ENCODE measurements at places on chromosomes 12 and 14. TPM values are rescaled to one million over a fixed set of nuclear protein-coding genes. Genes with fewer than 3 reads are reported as not detected.
A peak's percentile ranks its signal among the peaks of the same experiment; 100 is the strongest.

Gene OASL
- 19.3 TPM for total RNA-seq

Gene SLC48A1
- total RNA-seq, result 23.2 TPM

- DNase-seq, result no peak
- H3K36me3 ChIP-seq, result no peaks in the 10 kb centered on the region
- no peaks in the 10 kb centered on the region for H3K4me1 ChIP-seq
- H3K4me3 ChIP-seq, result no peak overlapping the region
- H3K27me3 ChIP-seq, result no peaks in the 10 kb centered on the region
Measured at GRCh38 chr14:41799817-41800216, 193.1 kb downstream of the LRFN5 start.

DNA sequence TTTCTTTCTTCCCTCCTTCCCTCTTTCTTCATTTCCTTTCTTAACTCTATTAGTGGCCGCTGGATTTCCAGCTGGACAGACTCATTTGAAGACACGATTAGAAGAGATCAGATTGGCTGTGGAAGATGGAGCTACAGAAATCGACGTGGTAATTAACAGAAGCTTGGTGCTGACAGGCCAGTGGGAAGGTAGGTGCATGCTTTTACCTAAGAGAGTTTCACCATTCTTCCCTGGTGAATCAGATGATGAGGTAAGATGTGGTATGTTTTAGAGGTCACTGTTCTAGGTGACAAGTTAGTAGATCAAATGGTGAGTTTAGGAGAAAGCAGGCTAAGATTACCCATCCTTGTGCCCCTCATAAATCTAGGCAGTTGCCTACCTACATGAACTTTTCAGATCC is 51.6 kb downstream of the DERA start:
- no peak overlapping the region for H3K27ac ChIP-seq
- no peak for DNase-seq
- no peaks in the 10 kb centered on the region for H3K27me3 ChIP-seq
- H3K4me3 ChIP-seq, result no peak overlapping the region
- H3K36me3 ChIP-seq, result peaks cover 88% of the 10 kb centered on the region

DNA sequence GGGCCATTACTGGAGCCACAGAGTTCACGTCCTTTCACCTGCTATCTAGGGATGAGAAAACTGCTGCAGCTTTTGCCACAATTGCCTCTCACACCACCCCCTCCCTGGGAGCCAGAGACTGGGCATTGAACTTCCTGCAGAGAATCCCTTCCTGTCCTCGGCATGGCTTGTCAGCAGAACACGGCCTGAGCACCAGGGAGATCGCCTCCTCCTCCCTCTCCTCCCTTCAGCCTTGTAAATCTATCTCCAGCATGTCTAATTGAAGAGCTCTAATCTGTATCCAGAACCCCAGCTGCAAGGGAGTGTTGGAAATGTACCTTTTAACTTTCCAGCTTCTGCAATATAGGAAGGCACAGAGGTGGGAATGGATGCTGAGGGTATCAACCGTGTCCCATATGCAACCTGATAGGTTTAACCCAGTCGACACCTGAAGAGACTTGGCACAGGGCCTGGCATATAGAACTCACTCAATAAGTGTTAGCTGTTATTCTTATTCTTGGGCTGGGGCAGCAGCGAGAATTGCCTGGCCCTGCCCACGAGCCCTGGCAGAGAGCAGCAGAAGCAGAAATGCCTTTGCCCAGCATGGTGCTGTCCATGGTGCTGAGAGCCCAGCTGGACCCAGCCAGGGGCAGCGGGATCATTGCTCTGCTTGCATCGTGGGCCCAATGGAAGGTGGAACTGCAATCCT is 26.8 kb downstream of the TMEM63C start:
- H3K27ac ChIP-seq, result no peak overlapping the region
- H3K27me3 ChIP-seq, result peaks cover 27% of the 10 kb centered on the region
- DNase-seq, result peak; percentile 69
- no peaks in the 10 kb centered on the region for H3K4me1 ChIP-seq
- no peaks in the 10 kb centered on the region for H3K36me3 ChIP-seq
- no peak overlapping the region for H3K4me3 ChIP-seq

GRCh38 chr14:104888489-104889374 is 23.7 kb downstream of the CEP170B start:
- peaks cover 58% of the 10 kb centered on the region for H3K36me3 ChIP-seq
- no peak overlapping the region for H3K27ac ChIP-seq
- peak; percentile 2 for DNase-seq
- H3K4me3 ChIP-seq, result no peak overlapping the region
- H3K4me1 ChIP-seq, result no peaks in the 10 kb centered on the region

Gene FOXA1
- 20.6 TPM for total RNA-seq

Gene KRT85
- total RNA-seq, result not detected

Gene MYH7
- total RNA-seq, result not detected

- H3K4me1 ChIP-seq, result no peaks in the 10 kb centered on the region
- no peak for DNase-seq
- no peaks in the 10 kb centered on the region for H3K27me3 ChIP-seq
Measured at GRCh38 chr14:99440278-99440677, 40.4 kb downstream of the SETD3 start.

DNA sequence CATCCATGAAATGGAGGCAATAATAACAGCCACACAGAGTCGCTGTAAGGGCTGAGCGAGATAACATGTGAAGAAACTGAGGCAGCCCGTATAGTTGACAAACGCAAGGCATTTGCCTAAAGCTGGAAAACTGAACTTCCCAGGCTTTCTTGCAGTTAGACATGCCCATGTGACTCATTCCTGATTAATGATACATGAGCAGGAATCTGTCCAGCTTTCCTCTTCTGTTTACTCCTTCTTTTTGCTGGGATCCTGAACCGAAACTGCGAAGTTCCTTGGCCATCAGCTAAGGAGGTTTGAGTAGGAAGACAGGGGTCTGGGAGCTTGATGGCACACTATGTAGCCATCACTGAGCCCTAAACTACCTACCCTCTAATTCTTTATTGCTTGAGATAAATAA is 52.2 kb downstream of the ST8SIA1 start:
- H3K27me3 ChIP-seq, result no peaks in the 10 kb centered on the region
- H3K4me1 ChIP-seq, result no peaks in the 10 kb centered on the region
- peak; percentile 73 for DNase-seq
- H3K27ac ChIP-seq, result peak overlapping the region; percentile 51
- no peak overlapping the region for H3K4me3 ChIP-seq

DNA sequence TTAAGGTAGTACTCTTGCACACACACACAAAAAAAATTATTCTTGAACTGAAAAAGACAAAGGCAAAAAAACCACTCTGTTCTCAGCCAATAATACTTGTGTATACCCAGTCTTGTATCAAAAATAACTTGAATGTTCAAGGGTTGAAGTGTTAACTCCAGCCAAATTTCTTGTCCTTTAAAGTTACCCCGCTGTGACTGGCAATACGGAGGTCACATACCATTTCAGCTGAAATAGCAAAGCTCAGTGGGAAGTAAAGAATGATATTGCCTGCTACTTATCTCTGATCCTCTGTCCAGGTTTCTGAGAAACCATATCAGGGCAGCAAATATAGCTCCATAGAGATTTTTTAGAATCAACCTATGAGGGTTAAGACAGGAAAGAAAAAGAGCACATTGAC is 167.4 kb downstream of the C12orf50 start:
- no peak for DNase-seq
- H3K36me3 ChIP-seq, result no peaks in the 10 kb centered on the region
- no peaks in the 10 kb centered on the region for H3K27me3 ChIP-seq
- H3K4me3 ChIP-seq, result no peak overlapping the region
- H3K4me1 ChIP-seq, result no peaks in the 10 kb centered on the region
- H3K27ac ChIP-seq, result no peak overlapping the region

DNA sequence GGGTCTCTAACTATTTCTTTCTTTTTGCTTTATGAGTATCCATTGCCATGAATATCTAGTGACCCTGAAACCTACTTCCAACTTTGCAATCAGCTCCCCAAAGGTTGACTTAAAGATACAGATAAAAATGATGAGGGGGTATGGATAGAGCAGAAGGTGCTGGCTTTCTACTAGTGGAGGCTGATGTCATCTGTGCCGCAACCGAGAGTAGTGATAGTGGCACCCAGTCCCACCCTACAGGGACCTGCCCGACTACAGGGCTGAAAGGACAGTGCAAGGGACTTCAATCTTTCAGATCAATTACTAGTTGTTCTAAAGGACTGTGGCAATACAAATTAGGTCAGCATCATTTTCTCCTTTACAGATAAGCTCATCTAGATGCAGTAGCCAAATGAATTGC is 806.0 kb downstream of the VRK1 start:
- no peaks in the 10 kb centered on the region for H3K4me1 ChIP-seq
- no peak for DNase-seq
- H3K36me3 ChIP-seq, result no peaks in the 10 kb centered on the region

Gene GALNT4
- 0.45 TPM for total RNA-seq

DNA sequence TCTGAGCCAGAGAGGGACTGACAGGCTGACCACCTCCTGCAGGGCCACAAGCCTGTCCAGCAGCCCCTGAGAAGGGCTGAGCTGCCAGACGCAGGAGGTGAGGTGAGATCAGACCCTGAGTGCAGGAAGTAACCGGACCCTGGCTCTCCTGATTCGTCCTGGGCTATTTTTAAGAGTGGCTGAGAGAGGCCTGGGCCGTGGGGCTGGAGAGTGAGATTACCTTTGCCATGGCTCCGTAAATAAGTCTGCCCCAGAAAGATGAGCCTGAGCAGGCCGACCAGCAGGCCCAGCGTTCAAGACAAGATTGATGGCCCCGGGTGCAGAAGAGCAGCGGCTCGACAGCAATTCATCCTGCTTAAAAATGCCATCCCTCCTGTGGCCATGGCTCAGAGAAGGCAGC is 54.2 kb downstream of the SPTB start:
- no peak for DNase-seq
- H3K4me3 ChIP-seq, result no peak overlapping the region
- no peak overlapping the region for H3K27ac ChIP-seq
- H3K4me1 ChIP-seq, result peaks cover 8% of the 10 kb centered on the region
- H3K27me3 ChIP-seq, result peaks cover 11% of the 10 kb centered on the region

DNA sequence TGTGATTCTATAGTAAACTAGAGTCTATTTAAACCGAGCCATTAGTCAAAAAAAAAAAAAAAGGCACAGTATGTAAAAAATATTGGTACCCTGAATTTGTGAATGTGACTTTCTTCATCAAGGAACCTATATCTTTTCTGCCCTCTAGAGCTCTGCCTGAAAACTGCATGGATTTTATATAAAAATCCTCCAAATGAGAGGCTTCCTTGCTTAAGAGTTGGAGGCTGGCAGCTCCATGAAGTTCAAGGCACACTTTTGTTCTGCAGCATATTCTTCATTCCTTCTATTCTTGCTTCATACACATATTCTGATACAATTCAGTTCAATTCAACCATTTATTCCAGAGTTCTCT is 23.1 kb upstream of the NKX2-8 start:
- H3K4me1 ChIP-seq, result no peaks in the 10 kb centered on the region
- H3K27ac ChIP-seq, result no peak overlapping the region
- no peaks in the 10 kb centered on the region for H3K36me3 ChIP-seq
- peaks cover 46% of the 10 kb centered on the region for H3K27me3 ChIP-seq

GRCh38 chr12:103422746-103423515 is 72.8 kb downstream of the C12orf42 start:
- no peaks in the 10 kb centered on the region for H3K36me3 ChIP-seq
- DNase-seq, result no peak
- no peak overlapping the region for H3K27ac ChIP-seq

GRCh38 chr14:89621009-89621421 is 204.0 kb upstream of the FOXN3 start:
- no peak for DNase-seq
- no peaks in the 10 kb centered on the region for H3K36me3 ChIP-seq
- H3K4me1 ChIP-seq, result peaks cover 9% of the 10 kb centered on the region
- no peaks in the 10 kb centered on the region for H3K27me3 ChIP-seq
- H3K4me3 ChIP-seq, result no peak overlapping the region

All from stomach (tissue), 19 donors.